ENCODE measurements at places on chromosomes 3 and 15.

GRCh38 chr3:186368176-186368575, 6.1 kb upstream of the DGKG start:
- DNase-seq, result no peak

DNA sequence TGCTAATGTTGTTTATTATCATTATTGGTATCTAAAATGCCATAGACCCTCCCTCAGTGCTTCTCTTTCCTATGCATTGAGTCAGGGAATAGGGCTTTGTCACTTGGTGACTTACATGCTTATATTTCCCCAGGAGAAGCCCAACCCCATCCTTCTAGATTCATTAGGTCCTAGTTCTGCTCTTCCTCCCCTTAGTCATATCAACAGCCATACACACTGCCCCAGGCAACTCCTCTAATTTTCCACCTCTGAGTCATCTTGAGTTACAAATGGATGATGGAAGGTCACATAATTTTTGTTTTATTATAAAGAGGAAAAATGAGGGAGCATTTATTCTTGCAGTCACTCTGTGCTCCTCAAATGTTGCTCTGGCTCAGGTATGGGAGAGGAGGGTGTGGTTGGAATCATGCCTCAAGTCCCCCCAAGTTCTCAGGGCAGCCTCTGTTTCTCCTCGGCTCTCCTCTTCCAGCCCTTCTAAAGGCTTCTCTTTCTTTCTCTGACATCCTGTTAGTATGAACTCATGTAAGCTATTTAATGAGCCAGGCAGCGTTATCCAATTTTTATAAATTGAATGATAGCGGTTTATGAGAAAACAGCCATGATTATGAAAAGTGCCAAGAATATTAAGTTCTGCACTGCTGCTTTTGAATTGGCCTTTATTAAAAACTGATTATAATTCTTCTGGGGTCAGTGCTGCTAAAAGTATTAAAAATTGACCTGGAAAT, 45.6 kb upstream of the FSTL1 start:
- DNase-seq, result no peak

DNA sequence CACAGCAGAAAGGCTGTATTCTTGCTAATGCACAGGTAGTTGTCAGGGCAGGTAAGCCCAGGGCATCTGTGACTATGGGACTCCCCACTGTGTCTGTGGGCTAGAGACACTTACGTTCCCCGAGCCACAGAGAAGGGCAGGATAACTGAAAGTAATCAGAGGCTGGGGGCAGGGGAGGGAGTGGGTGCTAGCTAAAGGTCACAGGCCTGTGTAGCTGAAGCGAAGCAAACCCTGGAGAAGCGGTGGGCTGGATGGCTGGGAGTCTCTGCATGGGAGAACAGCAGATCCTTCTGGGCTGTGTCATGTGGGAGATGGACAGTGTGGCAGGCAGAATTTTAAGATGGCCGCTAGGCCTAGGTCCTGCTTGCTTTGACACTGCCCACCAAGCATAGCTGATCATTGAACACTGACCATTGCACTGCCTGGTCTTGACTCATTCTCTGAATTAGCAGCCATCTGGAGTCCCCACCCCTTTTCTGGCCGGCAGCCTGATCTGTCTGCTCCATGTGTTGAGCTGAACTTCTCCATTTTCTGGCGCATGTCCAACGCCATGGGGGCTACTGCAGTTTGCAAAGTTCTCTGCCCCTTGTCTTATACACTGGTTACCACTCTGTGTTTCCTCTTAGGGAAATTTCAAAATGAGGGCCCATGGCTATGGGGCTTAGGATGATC, 110.0 kb downstream of the DGKG start:
- DNase-seq, result no peak

DNA sequence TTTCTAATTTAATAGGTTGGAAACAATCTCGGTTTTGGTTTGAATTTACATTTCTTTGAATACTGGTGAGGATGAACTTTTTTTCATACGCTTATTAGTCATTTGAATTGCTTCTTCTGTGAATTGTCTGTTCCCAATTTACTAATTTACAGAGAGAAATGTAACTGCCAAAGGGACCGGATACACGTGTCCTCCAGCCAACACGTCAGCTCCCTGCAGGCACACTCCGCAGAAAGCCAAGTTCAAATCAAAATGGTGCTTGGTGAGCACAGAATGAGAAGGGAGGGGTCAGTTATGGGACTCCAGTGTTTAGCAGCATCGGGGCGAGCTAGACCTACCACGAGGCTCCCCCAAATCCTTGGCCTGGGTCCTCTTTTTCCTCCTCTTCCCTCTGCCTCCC, 10.8 kb upstream of the TSEN2 start:
- DNase-seq, result no peak

DNA sequence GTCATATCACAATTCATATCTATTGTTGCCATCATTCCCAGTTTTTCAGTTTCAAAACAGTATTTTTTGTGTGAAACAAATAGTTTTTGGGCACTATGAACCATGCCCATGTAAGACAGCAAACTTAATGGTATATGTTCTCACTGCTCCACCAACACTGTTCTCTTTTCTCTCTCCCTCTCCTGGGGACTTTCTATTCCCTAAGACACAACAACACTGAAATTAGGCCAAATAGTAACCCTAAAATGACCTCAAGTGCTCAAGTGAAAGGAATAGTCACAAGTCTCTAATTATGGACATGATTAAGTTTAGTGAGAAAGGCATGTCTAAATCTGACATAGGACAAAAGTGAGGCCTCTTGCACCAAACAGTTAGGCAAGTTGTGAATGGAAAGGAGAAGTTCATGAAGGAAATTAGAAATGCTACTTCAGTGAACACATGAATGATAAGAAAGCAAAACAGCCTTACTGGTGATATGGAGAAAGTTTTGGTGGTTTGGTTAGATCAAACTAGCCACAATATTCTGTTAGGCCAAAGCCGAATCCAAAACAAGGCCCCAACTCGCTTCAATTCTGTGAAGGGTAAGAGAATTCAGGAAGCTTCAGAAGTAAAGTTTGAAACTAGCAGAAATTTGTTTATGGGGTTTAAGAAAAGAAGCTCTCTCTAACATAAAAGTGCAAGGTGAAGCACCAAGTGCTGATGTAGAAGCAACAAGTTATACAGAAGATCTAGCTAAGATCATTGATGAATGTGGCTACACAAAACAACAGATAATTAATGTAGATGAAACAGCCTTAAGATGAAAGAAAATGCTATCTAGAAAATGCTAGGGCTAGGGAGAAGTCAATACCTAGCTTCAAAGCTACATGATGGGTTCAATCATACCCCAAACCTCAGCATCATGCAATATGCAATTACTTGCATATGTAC, 104.2 kb downstream of the CBLB start:
- no peak for DNase-seq

- DNase-seq, result no peak
These were observed 17.6 kb upstream of the LINGO1 start for GRCh38 chr15:77650265-77650664.

- peak; percentile 19 for DNase-seq
These were observed at the start of gene GPR176 for GRCh38 chr15:39919748-39920509. TSS of gene GPR176 (minus strand) at chr15:39920266. CDS start at chr15:39920026, 240 bp downstream.

DNA sequence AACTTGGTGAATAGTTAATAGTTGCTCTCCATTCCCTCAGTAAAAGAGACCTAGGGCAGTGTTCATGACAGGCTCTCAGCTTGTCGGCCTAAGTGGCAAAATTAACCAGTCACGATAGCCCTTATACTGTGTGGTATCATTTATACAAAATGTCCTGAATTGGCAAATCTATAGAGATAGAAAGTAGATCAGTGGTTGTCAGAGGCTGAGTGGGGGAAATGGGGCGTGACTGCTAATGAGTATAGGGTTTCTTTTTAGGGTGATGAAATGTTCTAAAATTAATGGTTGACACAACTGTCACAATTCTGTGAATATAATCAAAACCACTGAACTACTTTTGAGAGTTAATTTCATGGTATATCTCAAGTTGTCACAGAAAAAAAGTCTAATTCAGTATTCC, 20.9 kb downstream of the ARIH1 start:
- DNase-seq, result no peak

- no peak for DNase-seq
These were observed 18.8 kb downstream of the PLXNB1 start for GRCh38 chr3:48411041-48411588.

DNA sequence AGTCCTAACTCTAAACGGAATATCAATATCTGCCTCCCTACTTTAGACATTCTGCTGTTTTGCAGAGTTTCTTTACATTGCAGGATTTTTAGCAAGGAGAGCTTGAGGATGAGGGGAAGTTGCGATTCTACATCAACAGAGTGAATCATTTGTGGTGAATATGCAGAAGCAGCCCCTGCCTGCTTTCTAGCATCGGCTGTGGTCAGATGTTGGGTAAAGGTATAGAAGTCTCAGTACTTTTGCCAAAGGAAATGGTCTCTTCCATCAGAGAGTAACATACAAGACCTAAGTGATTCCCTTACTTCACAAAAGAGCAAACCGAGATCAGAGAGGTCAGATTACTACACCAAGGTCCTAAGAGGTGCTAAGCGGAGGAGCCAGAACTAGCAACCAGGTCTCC, 15.2 kb downstream of the ST3GAL6 start:
- DNase-seq, result no peak

DNA sequence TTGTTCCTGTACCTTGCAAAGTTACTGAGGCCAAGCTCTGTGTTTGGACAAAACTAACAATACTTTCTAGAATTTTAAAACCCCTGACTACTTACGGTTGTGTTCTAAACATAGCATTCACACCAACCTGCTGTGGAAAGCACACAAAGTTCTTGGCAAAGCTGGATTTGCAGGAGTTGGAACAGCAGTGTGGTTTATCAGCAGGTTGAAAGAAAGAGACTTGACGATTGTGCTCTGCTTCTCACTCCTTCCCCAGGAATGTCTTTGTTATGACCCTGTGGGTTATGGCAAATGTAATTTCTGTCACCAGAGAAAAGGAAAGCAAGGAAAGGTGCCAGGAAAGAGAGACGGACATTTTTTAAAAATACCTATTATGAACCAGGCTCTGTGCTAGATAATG, 165.5 kb upstream of the TGFBR2 start:
- DNase-seq, result no peak

DNA sequence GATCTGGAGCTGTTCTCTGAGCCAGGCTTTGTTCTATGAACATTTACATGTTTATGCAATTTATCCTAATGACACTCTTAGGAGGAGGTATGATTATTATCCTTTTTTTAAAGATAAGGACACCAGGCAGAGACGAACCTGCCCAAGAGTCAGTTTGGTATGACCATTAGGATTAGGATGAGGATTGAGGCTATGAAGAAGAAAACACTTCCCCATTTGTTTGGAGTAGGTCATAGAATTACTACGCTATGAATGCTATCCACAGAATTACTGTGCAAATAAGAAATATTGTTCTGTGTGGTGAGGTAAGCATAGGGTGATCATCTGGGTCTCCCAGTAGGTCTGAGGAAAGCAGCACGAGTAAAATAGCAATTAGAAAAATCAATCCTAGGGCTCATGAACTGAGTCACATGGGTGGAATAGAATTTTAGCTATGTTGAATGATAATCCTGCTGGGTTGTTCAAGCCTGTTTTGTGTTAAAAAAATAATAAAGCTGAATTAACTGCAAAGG, 23.9 kb downstream of the EIF4E3 start:
- no peak for DNase-seq

GRCh38 chr3:61739640-61740039, 178.3 kb downstream of the PTPRG start:
- DNase-seq, result no peak

DNA sequence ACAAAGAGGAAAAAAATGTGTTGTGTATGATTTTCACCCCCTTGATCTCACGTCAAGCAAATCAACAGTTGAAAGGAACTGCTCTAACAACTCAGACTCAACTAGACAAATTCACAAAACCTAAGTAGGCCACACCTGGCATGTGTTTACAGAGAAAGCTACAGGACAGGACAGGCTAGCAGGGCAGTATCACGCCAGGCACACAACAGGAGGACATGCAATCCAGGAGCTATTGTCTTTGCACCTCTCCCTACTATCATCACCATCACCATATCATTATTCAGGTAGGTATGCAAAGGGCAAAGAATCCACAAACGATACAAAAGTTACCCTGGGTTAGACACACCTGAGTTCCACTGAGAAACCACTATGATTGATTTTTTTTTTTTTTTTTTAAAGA, 86.4 kb downstream of the TBL1XR1 start:
- DNase-seq, result no peak

- DNase-seq, result no peak
These were observed 111.1 kb upstream of the ALDH1A3 start for GRCh38 chr15:100768501-100768931.

All from GM12892 (cell line).